ENCODE measurements at places on chromosomes 4 and X.

- DNase-seq: no peak
Measured at GRCh38 chr4:169956091-169956843, 69.9 kb downstream of the MFAP3L start.

DNA sequence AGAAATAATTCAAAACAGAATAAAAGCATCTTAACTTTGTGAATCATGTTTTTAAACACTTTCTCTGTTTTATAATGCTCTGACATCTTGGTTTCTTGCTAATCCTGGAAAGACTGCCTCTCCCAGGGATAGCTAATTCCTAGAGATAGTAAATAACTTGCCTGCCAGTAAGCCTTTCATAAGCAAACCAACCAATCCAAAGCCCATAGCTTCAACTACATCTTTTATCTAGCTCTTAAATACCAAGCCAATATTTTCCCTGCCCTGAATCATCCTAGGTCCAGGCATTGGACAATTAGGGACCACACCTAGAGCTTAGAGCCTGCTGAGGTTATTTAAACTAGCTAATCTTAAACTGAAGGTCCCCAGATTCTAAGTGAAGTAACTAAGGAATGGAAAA lies 223.7 kb upstream of the DIPK2B start:
- no peak for DNase-seq

GRCh38 chr4:11468901-11469300 lies 40.2 kb upstream of the HS3ST1 start:
- no peak for DNase-seq

- no peak for DNase-seq
Measured at GRCh38 chrX:13938051-13938828, 91.5 kb downstream of the GEMIN8 start.

- DNase-seq: no peak
Measured at GRCh38 chr4:89306486-89307177, 968 bp downstream of the GPRIN3 start.

- DNase-seq: no peak
Measured at GRCh38 chr4:82124932-82125786, 248.6 kb downstream of the HNRNPD start.

GRCh38 chrX:53337101-53337500 lies 55.7 kb upstream of the IQSEC2 start:
- no peak for DNase-seq

- DNase-seq: no peak
Measured at GRCh38 chr4:141459020-141459419, 177.4 kb upstream of the IL15 start.

DNA sequence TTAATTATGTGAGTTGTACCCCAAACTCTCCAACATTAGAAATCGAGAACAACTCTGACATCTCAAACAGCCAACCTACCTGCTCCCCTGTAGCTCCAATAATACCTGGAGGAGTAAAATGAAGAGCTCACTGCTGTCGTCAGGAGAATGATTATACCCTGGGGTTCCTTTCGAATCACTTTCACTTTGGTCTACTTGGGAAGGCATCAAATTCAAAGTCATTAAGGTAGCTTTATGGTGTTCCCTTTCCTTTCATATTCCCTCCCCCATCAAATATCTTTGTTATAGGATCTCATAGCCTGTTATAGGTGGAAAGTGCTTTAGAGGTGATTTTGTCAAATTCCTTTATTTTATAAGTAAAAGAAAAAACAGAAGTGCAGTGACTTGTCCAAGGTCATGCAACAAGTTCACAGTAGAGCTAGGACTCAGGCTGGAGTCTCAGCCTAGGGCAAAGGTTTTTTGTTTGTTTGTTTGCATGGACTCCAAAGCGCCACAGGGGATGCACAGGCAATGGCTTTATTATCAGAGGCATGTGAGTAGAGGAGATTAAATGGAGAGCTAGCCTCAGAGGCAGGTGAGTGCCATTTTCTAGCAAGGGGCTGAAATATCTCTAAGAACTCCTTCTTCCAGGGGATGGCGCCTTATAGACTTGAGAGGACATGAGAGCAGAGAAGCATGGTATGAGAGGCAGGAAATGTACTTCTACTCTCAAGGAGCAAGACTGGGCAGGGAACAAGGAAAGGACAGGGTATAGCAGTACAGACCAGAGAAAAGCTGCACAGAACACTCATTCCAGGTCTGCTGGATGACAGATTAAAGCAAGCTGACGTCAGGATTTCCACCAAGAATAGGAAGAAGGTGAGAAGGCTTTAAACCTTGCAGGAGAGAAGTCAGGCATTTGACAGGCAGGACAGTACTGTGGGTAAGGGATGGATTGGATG lies 262.1 kb upstream of the GPC4 start:
- DNase-seq: no peak

DNA sequence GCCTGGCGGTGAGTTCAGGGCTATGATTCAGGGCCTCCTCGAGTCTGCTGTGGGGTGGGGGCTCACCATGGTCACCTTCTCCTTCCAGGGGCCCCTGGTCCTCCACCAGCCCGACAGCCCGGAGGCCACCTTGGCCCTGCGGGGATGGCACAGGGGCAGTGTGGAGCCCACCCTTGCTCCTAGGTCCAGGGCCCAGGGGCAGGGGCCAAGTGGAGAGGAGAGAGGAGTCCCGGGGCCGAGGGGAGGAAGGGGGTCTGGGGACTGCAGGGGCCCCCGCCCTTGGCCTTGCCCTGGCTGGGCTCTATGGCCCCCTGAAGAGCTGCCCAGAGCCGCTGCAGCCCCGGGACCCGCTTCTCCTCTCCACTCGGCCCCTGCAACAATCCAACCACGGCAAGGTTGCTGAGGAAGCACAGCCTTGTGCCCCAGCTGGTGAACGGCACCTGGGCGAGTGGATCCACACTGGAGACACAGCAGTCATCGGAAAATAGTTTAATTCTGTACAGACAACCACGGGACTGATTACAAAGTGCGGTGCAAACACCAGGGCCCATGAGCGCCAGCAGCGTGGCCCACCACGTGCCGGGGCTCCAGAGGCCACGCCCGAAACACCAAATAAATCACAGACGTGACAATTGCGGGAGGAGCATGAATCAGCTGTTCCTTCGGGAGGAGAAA lies 23.0 kb upstream of the CPLX1 start:
- DNase-seq: no peak

DNA sequence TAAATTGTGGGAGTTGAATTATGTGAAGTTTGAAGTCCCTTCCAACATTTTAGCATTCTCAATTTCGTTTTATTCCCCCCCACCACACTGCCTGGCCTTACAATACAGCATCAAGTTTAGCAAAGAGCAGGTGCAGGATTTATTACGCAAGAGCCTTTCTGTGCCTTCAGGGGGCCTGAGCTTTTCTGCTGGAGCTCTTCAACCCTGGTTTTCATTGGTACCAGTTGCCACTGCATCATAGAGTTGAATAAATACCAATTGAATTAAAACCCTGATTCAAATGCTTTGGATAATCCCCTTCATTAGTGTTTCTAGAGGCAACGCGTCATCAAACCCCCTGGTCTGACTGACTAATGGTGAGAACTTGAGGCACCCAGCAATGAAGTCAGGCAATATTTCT lies 43.6 kb upstream of the KIT start:
- no peak for DNase-seq

GRCh38 chr4:54402880-54403480 lies 173.9 kb downstream of the PDGFRA start:
- DNase-seq: no peak

GRCh38 chr4:36317721-36318120 lies 36.3 kb downstream of the DTHD1 start:
- no peak for DNase-seq

DNA sequence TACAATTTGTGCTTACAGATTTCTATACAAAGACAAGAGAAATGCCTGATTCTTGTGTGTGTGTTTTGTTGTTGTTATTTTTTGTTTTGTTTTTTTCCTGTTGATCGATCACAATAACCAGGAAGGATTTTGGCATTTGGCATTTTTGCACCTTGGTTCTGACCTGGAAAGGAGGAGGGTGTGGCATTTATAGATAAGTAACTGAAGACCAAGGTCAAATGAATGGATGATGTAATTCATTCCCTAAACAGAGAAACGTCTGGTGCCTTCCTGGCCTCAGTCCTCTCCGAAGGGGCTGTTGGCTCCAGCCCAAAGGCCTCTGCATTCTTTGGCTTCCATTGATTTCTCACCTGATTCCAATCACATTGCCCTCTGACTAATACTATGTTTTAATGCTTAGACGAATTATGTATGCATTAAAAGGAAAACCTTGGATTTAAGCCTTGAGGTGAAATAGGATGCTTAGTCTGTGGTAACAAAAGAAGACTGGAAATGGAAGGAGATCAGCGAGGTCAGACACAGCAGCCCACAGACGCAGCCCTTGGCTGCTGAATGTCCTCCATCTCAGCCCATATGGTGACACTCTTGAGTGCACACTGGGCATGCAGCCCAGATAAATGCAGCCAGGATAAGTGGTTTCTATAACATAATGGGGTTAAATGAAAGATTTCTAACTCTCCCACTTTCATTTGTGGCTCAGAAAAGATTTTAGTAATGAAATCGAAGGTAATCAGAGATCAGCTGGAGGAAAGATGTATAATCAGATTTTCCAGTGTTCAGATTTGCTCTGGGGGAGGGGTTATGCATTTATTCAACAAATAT lies 60.5 kb upstream of the TRIM2 start:
- DNase-seq: no peak

GRCh38 chr4:128587382-128587781 lies 222.1 kb upstream of the JADE1 start:
- DNase-seq: no peak

GRCh38 chr4:153929675-153930074 lies 140.8 kb upstream of the SFRP2 start:
- DNase-seq: no peak

DNA sequence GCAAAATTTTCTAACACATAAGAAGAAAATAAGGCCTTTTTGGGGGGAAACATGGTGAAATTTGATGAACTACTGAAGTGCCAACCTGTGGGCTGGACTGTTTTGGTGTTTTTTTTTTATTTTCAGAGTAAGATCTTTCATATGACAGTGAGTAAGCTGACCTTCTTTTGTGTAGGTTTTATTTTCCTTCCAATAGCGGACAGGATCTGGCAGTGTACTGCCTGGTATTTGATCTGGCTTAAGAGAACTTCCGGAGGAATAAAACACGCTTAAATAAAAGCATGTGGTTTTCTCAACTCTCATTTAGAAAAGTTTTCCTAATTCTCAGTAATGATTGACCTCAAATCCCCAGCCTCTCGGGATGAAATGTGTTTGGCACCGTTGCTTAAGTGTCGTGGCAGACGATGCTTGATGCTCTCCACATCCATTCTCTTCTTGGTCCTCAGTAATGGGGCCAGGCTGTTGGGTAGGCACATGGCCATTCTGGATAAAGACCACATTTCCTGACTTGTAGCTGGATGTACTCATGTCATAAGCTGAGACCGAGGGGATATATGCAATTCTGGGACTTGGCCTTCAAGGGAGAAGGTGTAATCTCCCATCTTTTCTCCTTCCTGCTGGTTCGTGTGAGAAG lies 65.6 kb upstream of the PDLIM3 start:
- no peak for DNase-seq

GRCh38 chr4:17285747-17286146 lies 226.1 kb downstream of the QDPR start:
- DNase-seq: no peak

DNA sequence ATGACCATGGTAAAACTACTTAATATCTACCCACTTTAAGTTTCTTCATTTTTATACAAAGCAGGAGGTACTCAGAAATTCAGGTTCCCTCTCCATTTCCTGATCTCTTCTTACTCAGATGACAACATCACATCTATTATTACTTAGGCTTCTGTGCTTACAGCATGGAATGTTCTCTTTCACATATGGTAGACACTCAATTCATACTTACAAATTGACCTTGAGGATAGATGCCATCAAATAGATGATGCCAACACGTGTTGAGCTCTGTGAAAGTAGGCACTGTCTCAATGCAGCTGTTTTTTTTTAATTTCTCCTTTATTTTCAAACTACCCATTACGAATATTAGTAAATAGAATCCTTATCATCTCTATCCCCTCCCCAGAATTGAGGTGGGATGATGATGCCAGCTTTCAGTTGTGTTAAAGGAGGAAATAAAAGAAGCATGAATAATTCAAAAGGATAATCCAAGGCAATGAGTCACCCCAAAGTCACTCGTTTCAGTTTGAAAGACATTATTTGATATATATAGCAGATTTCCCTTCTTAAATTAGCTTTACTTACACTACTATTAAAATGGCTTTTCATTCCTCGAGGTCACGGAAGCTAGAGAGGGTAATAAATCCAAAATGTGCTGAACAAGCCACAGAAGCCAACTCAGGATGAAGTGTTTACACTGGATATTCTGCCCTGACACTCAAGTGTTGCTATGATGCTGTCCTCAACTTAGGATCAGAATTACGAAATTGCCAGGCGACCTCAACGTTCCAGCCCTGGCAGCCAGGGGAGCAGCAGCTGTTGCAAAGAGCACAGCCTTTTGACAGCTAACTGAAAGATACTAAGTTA lies 124.2 kb upstream of the EOLA2 start:
- no peak for DNase-seq

DNA sequence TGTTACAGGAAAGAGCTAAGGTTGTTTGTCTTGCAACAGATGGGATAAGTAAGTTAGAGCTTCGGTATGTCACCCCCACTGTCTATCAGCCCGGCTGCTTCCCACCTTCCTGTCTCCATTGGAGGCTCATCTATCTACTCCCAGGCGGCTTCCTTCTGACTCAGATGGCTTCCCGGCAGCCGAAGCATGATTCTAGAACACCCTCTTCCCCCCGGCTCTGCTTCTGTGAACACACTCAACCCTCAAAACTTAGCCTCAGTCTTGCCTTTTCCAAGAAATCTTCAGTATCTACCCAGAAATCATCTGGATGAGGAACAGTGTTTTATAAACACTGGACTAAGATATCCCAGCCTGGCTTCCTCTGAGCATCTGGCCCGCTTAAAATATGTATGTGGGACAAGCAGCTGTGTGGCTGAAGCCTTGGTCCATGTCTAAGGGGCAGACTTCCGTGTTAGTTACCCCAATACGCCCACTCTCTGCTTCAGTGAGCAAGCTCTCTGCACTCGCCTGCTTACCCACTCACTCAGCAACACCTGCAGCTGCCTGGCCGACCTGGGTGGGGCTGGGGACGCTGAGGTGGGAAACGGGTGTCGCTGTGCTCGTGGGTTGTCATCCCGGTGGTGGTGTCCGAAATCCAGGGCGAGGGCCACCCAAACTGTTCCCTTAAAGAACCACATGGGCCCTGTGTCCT lies 12.0 kb upstream of the SLC2A9 start:
- DNase-seq: no peak

GRCh38 chr4:155609455-155610059 lies 57.1 kb upstream of the GUCY1A1 start:
- no peak for DNase-seq

DNA sequence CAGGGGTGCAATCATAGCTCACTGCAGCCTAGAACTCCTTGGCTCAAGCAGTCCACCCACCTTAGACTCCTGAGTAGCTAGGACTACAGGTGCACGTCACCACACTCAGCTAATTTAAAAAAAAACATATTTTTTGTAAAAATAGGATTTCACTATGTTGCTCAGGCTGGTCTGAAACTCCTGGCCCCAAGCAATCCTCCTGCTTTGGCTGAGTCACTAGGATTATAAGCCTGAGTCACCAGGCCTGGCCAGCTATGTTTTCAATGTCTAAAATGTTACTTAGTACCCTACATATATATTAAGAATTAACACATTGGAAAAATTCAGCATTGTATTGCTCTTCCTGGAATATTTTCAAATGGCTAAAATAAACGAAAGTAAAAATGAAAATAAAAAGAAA lies 37.5 kb downstream of the PNPLA4 start:
- no peak for DNase-seq

- no peak for DNase-seq
Measured at GRCh38 chrX:64925480-64925879, 50.8 kb downstream of the ZC4H2 start.

Measured in CD4-positive, alpha-beta T cell treated with Interleukin-12 subunit alpha and Interleukin-12 subunit beta, for 1 hour (primary cell).